Stomach (tissue), 19 donors: ENCODE measurements at places on chromosomes 5 and 9. TPM values are rescaled to one million over a fixed set of nuclear protein-coding genes. Genes with fewer than 3 reads are reported as not detected.
A peak's percentile ranks its signal among the peaks of the same experiment; 100 is the strongest.

- DNase-seq, result no peak
Observed at GRCh38 chr5:130116972-130117371, 212.7 kb downstream of the CHSY3 start.

- no peak for DNase-seq
Observed at GRCh38 chr9:87894998-87895625, 12.4 kb downstream of the SPATA31E1 start.

Gene NR5A1
- not detected for total RNA-seq

DNA sequence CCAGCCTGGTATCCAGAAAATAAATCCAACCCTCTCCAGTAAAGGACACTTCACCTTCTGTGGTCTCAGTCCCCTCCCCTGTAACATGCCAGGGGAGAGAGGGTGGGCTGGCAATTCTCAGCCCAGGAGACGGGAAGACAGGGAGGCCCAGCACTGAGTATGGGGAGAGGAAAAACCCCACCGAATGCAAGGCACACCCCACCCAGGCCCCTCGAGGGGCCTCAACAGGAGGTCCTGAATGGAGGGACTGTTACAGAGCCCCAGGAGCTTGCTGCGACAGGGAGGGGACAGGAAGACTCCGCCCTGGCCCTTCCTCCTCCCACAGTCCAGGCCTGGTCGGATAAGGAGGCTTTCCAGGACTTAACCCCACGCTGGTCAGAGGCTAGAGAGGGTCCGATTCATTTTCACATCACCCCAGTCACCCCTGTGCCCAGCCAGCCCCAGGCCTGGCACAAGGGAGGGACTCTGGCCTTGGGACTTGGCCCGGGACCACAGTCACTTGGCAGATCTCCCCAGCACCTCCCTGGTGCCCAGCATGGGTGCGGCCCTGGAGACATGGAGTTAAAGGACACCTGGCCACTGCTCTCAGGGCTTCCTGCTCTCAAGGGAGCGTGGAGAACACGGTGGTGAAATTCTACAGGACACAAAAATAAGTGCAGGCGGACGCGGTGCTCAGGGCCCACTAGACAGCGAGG is 44.9 kb upstream of the STXBP1 start:
- DNase-seq, result peak; percentile 76

DNA sequence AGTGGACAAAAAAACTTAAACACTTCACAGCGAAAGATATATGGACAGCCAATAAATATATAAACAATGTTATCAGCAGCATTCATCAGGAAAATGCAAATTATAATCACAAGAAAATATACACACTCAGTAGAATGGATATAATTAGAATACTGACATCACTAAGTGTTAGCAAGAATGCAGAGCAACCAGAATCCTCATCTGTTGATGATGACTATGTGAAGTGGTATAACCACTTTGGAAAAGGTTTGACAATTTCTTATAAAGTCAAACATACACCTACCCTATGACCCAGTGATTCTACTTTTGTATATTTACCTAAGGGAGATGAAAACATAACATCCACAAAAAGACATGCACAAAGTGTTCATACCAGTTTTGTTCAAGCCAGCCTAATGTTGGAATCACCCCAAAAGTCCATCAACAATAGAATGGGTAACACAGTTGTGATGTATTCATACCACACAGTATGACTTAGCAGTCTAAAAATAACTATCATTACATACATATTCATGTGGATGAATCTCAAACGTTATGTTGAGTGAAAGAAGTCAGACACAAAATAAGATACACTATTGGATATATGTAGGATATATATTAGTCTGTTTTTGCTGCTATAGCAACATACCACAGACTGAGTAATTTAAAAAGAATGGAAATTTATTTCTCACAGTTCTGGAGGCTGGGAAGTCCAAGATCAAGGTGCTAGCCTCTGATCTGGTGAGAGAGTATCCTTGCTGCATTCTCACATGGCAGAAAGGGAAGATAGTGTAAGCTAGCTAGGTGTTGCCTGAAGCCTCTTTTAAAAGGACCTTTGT is 148.8 kb upstream of the ADAMTSL1 start:
- no peak for DNase-seq

GRCh38 chr9:127066851-127067136 is 55.6 kb downstream of the ANGPTL2 start:
- no peak for DNase-seq

- DNase-seq, result peak; percentile 9
Observed at GRCh38 chr5:102792705-102793104, 37.6 kb downstream of the PAM start.

DNA sequence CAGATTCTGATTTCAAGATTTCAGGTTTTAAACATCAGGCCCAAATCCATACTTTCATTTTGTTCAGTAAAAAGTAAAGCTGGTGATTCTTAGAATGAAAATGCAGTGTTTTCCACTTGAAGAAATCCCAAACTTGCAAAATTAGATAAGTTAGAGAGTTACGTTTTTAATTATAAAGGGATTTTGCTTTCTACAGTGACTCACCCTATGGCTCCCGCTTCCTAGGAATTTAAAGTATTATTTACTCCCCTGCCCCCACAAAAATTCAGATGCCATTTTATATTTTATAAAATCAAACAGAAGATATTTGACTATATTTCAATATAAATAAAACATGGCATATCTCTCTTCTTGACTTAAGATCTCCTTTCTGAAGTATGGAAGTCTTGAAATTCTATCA is 402.9 kb downstream of the ZSWIM6 start:
- DNase-seq, result no peak

Gene CARTPT
- not detected for total RNA-seq

GRCh38 chr9:104745852-104746251 is 1.6 kb upstream of the NIPSNAP3A start:
- no peak for DNase-seq

DNA sequence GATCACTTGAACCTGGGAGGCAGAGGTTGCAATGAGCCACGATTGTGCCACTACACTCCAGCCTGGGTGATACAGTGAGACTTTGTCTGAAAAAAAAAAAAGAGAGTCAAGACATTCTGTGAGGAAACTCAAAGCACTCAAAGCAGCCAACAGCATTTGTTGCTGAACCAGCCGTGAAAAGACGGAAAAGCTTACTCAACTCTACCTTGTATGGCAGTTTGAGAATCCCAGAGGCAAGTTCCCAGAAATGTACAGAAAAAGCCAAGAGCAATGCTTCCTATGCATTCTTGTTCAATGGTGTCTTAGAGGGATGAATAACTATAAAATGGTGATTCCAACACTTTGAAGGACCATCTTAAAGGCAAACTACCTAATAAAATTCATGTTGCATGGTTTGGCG is 170.2 kb downstream of the HSD17B3 start:
- DNase-seq, result no peak

Gene PRDM9
- total RNA-seq, result not detected

Gene GABRA6
- total RNA-seq, result not detected

DNA sequence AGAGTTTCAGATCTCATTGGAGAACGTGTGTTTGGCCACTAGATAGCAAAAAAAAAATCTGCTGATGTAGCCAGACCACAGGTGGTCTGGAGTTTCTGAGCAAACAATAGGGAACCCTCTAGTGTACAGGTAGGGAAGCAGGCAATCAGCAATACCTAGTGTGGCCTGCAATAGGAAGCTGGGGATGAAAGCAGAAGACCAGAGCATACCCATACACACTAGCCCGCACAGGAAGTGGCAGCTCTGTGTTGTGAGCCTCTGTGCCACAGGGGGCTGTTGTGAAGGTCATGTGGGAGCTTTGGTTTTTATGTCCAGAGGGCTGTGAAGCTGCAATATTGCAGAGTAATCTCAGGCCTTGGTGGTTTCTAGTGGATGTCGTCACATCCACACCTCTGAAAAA is 81.2 kb downstream of the MTAP start:
- DNase-seq, result no peak

Gene IFNA21
- total RNA-seq, result not detected

- DNase-seq, result no peak
Observed at GRCh38 chr9:16815079-16815478, 55.4 kb downstream of the BNC2 start.

DNA sequence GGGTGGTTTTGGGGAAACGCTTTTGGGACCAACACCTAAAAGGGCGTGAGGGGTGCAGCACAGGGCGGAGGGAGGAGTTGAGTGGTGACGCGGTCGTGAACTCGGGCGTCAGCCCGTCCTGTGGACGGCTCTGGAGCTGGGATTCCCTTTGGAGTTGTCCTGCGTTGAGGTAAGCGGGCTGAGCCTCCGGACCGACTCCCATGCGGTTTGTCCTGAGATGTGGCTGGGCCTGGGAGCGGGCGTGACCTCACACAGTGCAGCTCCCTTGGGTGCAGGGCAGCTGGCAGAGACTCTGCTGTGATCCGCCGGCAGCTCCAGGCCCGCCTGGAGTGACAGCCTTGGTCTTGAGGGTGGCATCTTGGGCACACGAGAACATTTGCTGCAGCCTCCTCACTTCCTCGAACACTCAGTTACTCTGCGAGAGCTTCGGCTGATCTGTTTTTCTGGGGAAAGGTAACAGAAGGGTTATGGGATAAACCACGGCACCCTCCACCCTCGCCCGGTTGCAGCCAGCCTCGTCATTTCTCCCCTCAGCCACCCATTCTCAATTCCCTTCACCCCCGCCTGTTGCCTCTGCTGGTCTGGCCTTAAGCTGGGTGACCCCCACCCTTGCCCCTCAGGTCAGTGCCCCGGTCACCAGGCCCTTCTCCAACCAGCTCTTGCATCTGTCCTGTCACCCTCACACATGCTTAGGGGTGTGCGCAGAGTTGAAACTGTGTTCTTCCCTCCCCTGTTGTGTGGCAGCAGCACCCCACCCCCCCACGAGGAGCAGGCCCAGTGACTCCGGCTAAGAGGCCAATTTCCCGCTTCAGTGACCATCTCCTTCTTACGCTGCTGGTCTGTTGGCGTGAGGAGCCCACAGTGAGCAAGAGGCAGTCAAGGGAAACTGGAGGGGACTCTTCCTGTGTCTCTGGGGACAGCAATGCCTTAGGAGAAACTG is 94.2 kb upstream of the COL5A1 start:
- no peak for DNase-seq

Gene LPAR1
- 37.3 TPM for total RNA-seq

- DNase-seq, result no peak
Observed at GRCh38 chr5:58761407-58761806, 178.5 kb downstream of the RAB3C start.

Gene NSG2
- total RNA-seq, result not detected

Gene LCN12
- 0.73 TPM for total RNA-seq

GRCh38 chr9:127557466-127557869 is 54.6 kb upstream of the STXBP1 start:
- no peak for DNase-seq
